ENCODE measurements at places on chromosomes 13 and 19.

- DNase-seq, result no peak
Measured at GRCh38 chr19:44841231-44841630, 4.9 kb upstream of the NECTIN2 start.

- DNase-seq, result no peak
Measured at GRCh38 chr19:48395170-48395455, 1.6 kb downstream of the GRIN2D start.

GRCh38 chr19:10685210-10685609, 16.0 kb upstream of the QTRT1 start:
- no peak for DNase-seq

GRCh38 chr19:7355151-7355820, 6.5 kb downstream of the ARHGEF18 start:
- DNase-seq, result no peak

GRCh38 chr13:73902296-73902695, 231.9 kb downstream of the KLF12 start:
- DNase-seq, result no peak
